ENCODE measurements at places on chromosomes 5 and 9. TPM values are rescaled to one million over a fixed set of nuclear protein-coding genes. Genes with fewer than 3 reads are reported as not detected.

ANKRD18A gene
- total RNA-seq, result 8.4 TPM

DNA sequence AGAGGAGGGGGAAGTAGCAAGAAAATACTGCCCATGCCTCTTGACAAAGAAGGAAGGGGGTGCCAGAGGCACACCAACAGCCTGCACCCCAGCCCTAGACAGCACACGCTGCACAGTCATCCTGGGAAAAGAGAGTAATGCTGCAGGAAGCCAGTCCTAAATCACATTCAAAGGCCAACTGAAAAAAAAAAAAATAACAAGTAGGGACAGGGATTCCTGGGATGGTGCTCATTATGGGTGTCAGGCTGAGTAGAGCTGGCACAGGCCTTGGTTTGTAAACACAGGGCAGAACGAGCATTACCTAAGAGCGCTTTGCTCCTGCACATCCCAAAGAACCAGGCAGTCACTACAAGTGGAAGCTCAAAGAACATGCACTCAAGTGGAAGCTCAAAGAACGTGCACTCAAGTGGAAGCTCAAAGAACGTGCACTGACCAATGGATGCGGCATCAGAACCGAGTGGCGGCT is 7.8 kb downstream of the RAPGEF1 start:
- DNase-seq, result peak; percentile 25

- DNase-seq, result no peak
Measured at GRCh38 chr9:92807031-92807756, 42.6 kb upstream of the BICD2 start.

DNA sequence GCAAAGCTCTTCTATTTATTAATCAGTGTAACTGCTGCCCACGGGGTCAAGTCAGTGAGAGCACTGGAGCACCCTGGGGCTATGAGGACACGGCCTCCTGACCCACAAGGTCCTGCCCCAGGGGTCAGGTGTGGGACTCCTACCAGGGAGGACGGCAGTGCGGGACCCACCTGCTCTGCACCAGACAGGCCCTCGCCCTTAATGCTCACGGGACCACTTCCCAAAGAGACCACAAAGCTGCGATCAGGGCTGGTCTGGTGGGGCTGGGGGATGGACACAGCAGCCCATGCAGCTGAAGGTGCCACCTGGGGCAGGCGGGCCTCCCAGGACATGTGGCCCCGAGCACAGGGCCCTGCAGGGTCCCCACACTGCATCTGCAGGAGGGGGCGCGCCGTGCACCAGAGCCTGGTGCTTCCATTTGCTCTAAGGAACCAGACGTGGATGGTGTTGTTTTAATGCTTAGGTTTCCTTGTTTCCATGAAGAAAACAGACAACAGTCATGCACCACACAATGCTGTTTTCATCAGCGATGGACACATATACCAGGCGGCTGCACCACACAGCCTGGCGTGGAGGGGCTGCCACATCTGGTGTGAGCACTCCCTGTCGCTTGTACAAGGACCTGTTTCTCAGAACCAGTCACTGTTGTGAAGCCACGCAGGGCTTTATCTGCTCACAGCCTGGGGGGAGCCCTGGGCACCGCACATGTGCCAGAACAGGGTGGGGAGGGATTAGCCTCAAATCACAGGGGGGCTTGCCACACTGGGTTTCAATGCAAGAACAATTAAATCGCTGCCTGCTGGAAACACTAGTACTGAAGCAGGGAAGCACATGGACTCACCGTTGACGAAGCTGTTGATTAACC is 22.6 kb downstream of the CLPTM1L start:
- DNase-seq, result no peak

DNA sequence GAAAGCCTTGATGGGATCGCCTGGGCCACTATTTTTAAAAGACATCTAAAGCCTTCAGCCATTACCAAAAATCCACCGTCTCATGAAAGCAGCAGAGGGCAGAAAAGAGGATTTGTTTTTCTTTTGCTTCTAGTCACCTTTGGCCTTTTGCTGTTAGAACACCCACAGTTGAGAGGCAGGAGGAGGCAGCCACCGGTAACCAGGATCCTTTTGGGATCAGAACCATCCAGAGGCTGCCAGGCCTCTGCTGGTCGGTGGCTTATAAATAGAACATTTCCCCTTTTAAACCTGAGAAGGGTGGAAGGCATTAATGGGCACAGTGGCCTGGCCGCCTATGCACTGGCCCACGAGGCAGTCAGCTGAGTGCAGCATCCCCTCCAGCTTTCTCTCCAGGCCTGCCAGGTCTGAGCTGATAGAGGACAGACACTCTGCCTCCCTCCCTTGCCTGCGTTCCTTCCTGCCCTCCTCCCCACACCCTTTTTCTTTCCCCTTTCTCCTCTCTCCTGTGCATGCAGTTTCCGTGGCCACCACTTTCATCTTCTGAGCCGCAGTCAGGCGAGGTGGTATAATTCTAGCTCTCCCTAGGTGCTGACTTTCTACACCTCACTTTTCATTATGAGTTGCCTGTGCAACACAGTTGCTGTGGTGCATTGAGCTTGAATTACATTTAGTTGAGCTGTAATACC is 253.4 kb downstream of the ARHGAP26 start:
- peak; percentile 77 for DNase-seq

GRCh38 chr5:79416499-79416898 is 97.4 kb downstream of the HOMER1 start:
- no peak for DNase-seq

DNA sequence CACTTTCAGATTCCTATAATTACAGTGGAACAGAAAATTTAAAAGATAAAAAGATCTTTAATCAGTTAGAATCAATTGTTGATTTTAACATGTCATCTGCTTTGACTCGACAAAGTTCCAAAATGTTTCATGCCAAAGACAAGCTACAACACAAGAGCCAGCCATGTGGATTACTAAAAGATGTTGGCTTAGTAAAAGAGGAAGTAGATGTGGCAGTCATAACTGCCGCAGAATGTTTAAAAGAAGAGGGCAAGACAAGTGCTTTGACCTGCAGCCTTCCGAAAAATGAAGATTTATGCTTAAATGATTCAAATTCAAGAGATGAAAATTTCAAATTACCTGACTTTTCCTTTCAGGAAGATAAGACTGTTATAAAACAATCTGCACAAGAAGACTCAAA is 29.5 kb downstream of the ZFYVE16 start:
- DNase-seq, result no peak

EIF4E1B gene
- total RNA-seq, result not detected

- peak; percentile 38 for DNase-seq
Measured at GRCh38 chr5:72556351-72557166, 49.3 kb upstream of the ZNF366 start.

GRCh38 chr9:130630506-130631330 is 33.7 kb upstream of the PRDM12 start:
- no peak for DNase-seq

DNA sequence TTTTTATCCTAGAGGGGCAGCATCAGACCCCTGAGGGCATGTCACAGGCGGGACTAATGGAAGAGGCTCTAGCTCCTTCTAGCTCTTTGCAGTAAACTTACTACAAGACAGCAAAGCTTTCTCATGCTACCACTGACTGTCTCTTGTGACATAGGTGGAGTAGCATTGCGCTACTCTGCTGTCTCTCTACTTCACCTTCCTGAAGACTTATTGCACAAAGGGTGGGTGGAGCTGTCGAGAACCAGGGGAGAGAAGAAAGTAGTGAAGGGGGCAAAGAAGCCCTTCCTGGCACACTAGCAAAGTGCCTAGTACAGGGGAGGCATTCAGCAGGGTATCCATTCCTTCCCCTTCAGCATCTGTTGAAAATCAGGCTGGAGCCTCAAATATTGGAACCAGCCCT is 36.1 kb upstream of the NEK6 start:
- DNase-seq, result no peak

IPO11 gene
- total RNA-seq, result 39.7 TPM

DNA sequence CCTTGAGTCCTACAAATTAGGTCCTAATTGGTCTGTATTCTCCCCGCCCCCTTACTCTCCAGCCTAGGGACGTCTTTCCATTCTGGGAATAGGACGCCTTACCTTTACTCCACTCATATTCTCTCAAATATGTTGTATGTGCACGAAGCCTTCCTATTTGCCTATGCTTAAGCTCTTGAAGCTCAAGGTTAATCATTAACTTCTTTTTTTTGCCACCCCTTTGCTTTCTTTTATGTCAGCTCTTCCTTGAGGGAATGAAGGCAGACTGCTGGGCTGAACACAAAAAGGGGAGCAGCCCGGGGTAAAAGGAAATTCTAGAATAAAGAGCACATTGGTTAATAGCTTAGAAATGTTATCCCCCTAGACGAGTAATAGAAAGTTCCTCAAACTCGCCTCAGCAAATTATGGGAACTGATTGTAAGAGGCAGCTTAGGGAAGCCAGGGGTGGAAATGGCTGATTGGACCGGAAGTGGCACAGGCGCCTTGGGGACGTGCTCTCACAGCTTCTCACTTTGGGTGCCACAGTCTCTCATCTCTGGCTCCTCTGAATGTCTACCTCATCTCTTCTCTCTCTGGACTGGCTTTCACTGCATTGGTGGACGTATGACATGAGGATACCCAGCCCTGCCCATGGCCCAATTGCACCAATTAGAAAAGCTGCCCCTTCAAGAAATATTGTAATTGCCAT is 122.3 kb upstream of the IL12B start:
- no peak for DNase-seq

GAS1 gene
- total RNA-seq, result 0.07 TPM

- no peak for DNase-seq
Measured at GRCh38 chr5:108003178-108003577, 332.4 kb upstream of the EFNA5 start.

C5orf46 gene
- total RNA-seq, result not detected

DNA sequence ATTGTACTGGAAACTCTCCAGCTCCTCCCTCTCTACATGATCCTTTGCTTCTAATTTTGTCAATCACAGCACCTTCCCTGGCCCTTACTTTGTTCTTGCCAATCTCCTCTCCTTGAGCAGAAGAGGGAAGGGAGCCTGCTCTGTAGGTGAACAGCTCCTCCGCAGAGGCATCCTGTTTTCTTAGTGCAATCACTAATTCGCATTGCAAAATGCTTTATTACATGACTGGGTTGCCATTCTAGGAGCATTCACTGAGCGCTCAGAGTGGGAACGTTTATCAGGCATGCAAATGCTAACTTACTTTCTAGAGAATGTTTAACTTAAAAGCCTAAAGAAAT is 416 bp upstream of the SNX18 start:
- no peak for DNase-seq

FOXD4 gene
- 0.38 TPM for total RNA-seq

- peak; percentile 11 for DNase-seq
Measured at GRCh38 chr9:78298046-78298765, 1.3 kb downstream of the PSAT1 start.

DNA sequence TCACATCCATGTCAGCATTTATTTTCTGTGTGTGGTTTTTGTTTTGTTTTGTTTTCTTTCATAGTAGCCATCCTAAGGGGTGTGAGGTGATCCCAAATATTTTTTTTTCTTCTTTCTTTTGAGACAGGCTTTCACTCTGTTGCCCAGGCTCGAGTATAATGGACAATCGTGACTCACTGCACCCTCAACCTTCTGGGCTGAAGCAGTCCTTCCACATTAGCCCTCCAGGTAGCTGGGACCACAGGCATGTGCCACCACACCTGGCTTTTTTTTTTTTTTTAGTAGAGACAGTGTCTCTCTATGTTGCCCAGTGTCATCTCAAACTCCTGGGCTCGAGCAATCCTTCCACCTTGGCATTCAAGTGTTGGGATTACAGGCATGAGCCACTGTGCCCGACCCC is 59.1 kb downstream of the CDC42SE2 start:
- no peak for DNase-seq

MYO10 gene
- 0.43 TPM for total RNA-seq

PCDHB13 gene
- total RNA-seq, result not detected

GRCh38 chr5:1701884-1702283 is 97.8 kb downstream of the MRPL36 start:
- DNase-seq, result no peak

DNA sequence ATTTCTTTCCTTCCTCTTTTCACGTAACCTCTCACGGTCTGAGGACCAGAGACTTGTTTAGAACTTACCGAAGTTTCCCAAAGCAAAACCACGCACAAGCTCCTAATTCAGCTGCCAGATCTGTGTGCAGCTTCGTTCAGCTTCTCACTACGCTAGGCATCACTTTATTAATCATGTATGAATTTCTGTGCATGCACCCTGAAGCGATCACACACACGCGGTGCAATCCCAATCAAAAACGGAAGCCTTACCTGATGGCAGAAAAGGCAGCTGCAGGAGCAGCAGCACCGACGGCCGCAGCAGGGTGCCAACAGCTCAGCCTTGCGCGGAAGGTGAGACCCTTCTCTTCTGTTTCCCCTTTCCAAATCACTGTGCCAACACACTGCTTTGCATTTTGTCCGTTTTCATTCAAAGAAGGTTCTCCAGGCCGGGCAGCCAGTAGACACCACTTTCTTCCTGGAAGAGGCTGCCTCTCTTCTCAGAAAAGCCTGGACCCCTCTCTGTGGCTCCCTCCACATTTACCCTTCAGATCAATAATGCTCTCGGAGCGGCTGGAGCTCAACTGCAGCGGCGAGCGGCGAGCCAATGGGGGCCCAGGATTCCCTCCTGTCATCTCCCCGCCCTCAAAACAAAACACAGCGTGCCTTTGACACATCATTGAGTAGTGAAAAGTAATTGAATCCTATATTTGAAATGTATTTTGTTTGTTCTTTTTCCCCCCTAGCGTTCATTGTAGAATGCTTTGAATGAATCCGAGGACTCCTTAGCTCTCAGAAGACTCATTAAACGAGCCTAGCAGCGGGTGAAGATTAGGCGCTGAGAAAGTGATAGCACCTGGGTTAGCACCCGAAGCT is at the start of gene CDH12:
Gene CDH12, minus strand, starts transcription at position 538 of the 854 bp plus-strand sequence.
- DNase-seq, result no peak

GFI1B gene
- total RNA-seq, result 0.12 TPM

DNA sequence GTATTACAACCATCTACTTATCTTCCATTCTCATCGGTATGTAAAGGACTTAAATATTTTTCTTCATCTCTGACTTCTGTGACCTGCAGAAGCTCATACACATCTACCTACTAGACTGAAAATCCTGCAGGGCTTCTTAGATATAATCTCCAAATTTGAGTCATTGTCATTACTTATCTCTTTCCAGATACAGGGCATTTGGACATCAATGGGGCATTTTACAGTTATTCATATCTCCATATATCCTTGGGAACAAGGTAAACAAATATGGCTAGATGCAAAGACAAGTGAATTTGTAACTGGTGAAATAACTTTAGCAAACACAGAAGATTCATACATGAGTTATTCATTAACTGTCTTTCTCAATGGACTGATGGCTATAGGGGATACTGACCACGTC is 37.7 kb upstream of the IL7R start:
- DNase-seq, result no peak

ANKRD33B gene
- 6.2 TPM for total RNA-seq

DNA sequence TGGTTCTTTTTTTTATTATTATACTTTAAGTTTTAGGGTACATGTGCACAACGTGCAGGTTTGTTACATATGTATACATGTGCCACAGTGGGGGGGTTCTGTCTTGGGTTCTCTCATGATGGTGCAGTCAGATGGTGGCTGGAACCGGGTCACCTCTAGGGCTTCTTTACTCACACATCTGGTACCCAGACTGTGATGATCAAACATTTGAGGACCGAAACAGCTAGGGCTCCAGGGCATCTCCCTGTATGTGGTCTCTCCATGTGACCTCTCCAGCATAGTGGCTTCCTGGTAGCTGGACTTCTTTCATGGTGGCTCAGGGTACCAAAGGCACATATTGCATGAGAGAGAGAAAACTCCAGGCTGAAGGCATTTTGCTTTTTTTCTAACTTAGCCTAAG is 9.8 kb upstream of the CRHBP start:
- no peak for DNase-seq

- no peak for DNase-seq
Measured at GRCh38 chr9:114722937-114723620, 41.1 kb upstream of the TEX48 start.

- no peak for DNase-seq
Measured at GRCh38 chr5:57598097-57598496, 115.5 kb upstream of the ACTBL2 start.

DMRT3 gene
- total RNA-seq, result not detected

GRCh38 chr5:116563736-116564308 is 10.8 kb downstream of the SEMA6A start:
- DNase-seq, result no peak

Data from activated T-cell treated with anti-CD3 and anti-CD28 coated beads, Interleukin-2, amount 50 U/mL, for 72 hours (primary cell).